Amniotic epithelial cell (primary cell): ENCODE measurements at places on chromosomes 6 and 20.

DNA sequence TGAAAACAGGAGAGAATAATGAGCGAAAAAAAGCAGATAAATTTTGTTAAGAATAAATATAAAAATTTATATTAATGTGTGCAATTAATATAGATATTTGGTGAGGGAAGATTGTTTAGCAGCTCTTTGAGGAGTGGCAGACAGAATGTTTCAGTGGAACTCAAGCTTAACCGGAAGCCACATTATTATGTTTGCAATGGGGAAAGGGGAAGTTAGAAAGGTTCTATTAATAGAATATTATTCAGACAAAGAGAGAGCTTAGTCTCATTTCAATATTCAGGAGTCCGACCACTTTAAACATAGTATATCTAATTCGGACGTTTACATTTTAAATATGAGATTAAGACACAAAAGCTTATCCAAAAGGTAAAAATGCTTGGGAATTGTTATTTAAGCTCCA is 81.6 kb upstream of the KHDRBS2 start:
- no peak for DNase-seq

GRCh38 chr20:50996901-50997865 is 25.7 kb downstream of the KCNG1 start:
- peak; percentile 32 for DNase-seq

DNA sequence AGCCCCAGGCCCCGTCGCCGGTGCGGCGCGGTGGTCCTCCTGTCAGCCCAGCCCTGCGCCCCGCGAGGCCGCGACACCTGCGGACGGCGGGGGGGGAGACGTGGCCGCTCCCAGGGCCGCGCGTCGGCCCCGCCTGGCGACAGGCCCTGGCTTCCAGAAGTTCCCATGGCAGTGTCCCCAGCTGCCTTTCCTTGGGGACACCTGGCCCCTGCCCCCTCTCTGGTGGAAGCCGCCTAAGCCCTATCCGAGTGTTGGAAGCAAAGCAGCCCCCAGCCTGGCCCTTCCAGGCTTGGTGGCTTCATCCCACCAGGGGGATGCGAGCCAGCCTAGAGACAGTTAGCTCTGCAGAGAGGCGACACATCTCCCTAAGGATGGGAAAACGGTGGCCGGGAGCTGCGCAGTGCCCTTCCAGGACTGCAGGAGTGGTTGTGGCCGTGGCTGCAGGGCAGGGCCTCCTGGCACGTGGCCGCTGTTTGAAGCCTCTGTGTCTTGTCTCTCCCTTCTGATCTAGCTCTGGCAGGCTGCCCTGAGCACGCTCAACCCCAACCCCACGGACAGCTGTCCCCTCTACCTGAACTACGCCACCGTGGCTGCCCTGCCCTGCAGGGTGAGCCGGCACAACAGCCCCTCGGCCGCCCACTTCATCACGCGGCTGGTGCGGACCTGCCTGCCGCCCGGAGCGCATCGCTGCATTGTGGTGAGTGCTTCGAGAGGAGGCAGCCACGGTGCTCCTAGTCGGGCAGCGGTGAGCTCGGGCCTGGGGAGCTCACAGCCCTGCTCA is 816 bp downstream of the NPEPL1 start:
- DNase-seq = no peak

DNA sequence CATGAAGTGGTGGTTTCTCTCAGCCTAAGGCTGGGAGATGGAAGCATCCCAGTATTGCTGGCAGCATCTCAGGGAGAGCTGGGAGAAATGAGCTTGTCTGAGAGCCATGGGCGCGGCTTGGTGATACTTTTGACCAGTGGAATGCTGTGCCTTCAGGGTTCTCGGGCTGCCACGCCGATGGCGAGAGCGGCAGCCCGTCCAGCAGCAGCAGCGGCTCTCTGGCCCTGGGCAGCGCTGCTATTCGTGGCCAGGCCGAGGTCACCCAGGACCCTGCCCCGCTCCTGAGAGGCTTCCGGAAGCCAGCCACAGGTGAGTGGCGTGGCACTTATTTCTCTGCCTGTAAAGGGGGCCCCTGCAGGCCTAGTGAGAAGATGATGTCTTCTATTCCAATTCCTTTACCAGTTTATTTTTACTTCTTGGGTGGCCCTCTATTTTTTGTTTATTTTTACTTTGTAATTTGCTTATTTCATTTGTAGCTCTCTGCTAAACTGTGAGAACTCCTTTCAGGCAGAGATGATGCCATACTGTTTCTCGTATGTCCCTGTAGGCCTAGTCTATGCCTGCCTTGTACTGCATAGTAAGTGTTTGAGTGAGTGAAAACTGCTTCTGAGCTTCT is 71.7 kb downstream of the ASXL1 start:
- no peak for DNase-seq

DNA sequence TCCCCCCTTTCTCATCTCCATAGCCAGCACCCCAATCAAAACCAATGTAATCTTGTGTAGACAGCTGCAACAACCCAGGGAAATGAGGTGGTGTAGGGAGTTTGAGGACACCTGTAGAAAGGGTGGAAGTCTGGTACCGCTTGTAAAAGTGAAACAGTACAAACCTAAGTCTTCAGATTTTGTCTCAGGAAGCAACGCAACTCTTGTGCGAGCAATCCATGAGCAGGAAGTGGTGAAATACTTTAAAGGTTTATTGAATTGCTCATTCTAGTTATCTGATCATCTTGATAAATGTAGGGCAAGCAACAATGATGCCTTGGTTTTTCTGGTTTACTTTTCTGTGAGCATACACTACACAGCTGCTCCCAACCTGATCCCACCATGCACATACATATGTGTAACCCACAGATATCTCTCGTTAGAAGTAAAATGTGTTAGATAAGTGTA is 71.1 kb upstream of the THEMIS start:
- peak; percentile 91 for DNase-seq

DNA sequence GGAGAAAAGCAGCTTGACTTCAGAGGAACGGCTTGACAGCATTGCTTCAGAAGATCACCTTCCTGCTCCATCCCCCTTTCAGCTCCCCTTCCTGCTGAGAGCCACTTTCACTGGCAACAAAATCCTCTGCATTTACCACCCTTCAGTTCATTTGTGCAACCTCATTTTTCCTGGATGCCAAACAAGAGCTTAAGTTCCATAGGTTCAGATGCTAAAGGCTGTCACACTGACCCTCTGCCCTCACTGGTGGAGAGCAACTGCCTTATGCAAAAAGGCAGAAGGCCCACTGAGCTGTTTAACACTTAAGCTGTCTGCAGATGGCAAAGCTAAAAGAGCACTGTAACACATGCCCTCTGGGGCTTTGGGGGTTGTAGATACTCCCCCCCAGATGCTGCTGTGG is 131.2 kb upstream of the SPACA1 start:
- no peak for DNase-seq

DNA sequence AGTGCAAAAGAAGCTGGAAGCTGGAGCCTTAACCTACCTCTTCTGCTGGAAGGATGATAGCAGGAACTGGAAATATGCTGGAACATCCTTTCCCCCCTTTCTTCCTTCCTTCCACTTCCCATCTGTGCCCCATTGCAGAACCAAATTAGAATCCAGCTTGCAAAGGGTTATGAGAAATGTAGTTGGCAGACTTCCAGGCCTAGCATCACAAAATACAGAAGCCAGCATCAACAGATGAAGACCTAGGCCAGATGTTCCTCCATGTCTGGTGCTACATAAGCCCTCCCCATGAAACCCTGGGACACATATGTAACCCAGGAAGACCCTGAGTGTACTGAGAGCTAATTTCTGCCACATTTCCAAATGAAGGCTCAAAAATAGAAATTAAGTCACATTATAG is 40.0 kb upstream of the TFAP2B start:
- no peak for DNase-seq

DNA sequence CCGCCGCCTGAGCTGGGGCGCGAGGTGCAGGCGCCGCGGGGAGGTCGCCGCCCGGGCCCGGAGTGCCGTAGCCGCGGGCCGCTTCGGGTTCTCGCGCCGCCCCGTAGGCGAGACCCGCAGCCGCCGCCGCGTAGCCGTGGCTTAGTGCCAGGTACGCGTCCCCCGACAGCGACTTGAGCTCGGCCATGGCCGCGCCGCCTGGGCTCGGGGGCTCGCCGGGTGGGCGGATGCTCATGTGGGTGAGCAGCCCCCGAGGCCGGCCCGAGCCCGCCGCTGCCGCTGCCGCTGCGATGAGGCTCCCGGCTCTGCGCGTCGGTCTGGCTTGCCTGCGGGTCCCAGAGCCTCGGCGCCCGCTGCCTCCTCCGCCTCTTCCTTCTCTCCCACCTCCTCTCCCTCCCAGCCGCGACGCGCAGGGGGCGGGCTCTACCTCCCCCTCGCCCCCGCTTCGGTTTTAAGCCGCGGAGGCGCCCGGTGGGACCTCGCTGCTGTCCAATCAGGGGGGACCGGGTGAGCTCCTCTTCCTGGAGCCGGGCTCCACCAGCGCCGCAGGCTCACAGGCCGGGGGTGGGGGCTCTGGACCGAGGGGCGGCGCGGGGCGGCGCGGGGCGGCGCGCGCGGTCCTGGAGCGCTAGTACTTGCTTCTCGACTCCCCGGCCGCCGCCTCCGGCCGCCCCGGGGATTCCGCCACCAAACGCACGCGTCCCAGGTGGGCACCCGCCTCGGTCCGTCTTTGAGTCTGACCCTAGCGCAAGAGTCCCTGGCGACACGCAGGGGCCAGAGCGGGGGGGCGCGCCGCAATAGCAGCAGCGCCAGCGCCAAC is at the start of gene BHLHE23:
Gene BHLHE23, minus strand, starts transcription at position 425 of the 820 bp plus-strand sequence. Its CDS starts 190 bp downstream, at position 235.
- DNase-seq = no peak

- peak; percentile 43 for DNase-seq
Observed at GRCh38 chr20:37741055-37741454, 47.2 kb downstream of the CTNNBL1 start.

GRCh38 chr20:57213924-57214323 is 52.5 kb downstream of the BMP7 start:
- DNase-seq = no peak

GRCh38 chr6:42453654-42454427 is 2.1 kb upstream of the TRERF1 start:
- peak; percentile 15 for DNase-seq

DNA sequence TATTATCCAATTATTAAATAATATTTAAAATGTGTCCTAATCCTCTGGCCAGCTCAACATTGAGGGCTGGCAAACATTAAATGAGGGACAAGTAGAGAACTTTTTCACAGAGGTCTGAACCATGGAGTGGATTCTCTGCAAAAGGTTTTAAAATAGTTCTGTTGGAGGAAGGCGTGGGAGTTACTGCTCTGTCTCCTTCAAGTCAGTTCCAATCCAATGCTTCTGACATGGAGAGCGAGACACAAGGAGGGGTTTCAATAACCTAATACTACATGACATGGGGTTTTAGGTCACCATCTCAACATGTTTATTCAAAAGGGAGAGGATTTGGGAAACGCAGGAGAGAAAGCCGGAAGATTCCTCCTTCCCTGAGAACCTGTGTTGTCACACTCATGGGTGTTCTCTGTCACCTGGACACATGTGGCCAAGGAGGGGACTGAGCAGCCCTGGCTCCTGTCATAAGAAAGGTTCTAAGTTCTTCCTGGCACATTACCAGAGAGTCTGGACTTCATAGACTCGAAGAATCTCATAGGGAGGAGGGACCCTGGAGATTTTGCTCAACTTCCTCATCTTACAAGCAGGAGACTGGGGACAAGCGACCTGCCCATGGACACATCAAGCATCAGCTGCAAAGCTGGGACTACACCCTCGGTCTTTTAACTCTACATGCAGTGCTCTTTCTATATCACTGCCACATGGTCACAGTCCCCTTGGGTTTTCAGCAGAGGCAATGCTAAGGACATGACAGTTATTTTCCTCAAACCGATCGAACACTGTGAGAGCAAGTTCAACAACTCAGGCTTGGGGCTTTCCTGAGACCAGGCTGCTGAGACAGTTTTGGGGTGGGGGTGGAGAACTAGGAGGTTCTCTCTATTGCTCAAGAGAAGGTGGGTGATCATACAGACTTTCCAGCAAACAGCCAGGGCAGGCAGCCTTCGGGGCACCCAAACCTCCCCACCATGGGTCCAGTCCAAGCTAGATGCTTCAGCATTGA is 38.6 kb downstream of the PRDM1 start:
- DNase-seq = no peak

DNA sequence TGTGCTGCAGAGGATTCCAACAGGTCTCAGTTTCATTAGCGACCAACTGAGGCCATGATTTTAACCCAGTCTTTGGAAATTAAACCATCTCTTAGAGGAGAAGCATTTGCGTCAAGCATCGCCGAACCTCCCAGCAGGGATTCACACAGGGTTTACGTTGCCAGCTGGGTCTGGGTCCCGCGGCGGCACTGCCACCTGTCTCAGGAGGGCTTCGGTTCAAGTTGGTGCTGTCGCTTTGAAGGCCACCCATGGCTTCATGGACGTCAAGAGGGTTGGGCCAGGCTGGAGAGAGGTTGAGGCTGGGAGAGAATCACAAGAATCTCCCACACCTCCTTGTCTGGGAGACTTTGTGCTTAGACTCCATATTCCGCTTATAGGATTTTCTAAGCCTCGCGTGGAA is 43.0 kb upstream of the FRMD1 start:
- DNase-seq = no peak

- peak; percentile 3 for DNase-seq
Observed at GRCh38 chr6:163814494-163815364, 400.2 kb downstream of the QKI start.

- DNase-seq = peak; percentile 96
Observed at GRCh38 chr6:119128252-119128912, 49.9 kb upstream of the FAM184A start.

GRCh38 chr6:167094820-167095637 is 27.9 kb upstream of the CCR6 start:
- DNase-seq = no peak

GRCh38 chr6:111603040-111603439 is 2.6 kb downstream of the TRAF3IP2 start:
- no peak for DNase-seq

- no peak for DNase-seq
Observed at GRCh38 chr20:54477191-54477955, 2.0 kb downstream of the DOK5 start.
